CD8-positive, alpha-beta memory T cell (primary cell): ENCODE measurements at places on chromosomes 4 and X. TPM values are rescaled to one million over a fixed set of nuclear protein-coding genes. Genes with fewer than 3 reads are reported as not detected.

Gene NSG1
- 15.1 TPM for total RNA-seq

- no peaks in the 10 kb centered on the region for H3K4me1 ChIP-seq
- DNase-seq: no peak
- H3K36me3 ChIP-seq: no peaks in the 10 kb centered on the region
- no peak overlapping the region for H3K4me3 ChIP-seq
These were observed 18.8 kb upstream of the DSPP start for GRCh38 chr4:87589531-87589930.

Gene HMGB2
- 342 TPM for total RNA-seq

GRCh38 chr4:139633661-139634060 is 32.0 kb upstream of the MGST2 start:
- H3K4me1 ChIP-seq: no peaks in the 10 kb centered on the region
- H3K27me3 ChIP-seq: no peaks in the 10 kb centered on the region
- no peaks in the 10 kb centered on the region for H3K36me3 ChIP-seq

GRCh38 chrX:150164971-150165600 is 198.0 kb upstream of the MAMLD1 start:
- no peaks in the 10 kb centered on the region for H3K36me3 ChIP-seq
- no peak for DNase-seq
- H3K27me3 ChIP-seq: no peaks in the 10 kb centered on the region
- no peak overlapping the region for H3K27ac ChIP-seq

Gene KLF8
- 1.5 TPM for total RNA-seq

Gene CNKSR2
- 5.8 TPM for total RNA-seq

Gene UGT2A3
- total RNA-seq: not detected

DNA sequence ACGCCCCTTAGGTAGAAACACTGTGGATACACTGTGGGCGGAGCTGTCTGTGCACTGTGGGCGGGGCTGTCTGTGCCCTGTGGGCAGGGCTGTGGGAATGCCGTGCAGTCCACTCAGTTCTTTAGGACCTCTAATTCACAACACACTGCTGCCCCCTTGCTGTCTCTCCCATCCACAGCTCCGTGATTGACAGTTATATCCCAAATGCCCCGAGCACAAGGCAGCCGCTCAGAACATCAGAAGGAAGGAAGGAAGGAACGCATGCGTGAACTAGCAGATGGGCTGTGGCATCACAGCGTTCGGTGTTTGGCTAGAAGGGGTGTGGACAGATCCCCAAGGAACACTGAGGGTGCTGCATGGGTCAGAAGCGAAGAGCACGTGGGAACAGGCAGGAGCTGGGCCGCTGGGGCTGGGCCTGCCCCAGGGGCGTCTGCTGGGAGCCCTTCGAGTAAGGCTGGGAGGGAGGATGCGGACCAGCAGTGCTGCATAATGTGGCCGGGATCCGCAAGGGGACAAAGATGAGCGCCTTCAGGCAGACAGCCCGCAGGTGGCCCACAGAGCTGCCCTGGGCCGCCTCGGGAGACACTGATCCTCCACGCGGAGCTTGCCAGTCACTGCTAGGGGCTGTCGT is 29.8 kb downstream of the ACOX3 start:
- no peak overlapping the region for H3K27ac ChIP-seq
- no peak for DNase-seq
- H3K27me3 ChIP-seq: no peaks in the 10 kb centered on the region
- peaks cover 11% of the 10 kb centered on the region for H3K4me1 ChIP-seq
- H3K36me3 ChIP-seq: peaks cover 12% of the 10 kb centered on the region

Gene RBM47
- total RNA-seq: 1.4 TPM

Gene SLC9B1
- 1.7 TPM for total RNA-seq

DNA sequence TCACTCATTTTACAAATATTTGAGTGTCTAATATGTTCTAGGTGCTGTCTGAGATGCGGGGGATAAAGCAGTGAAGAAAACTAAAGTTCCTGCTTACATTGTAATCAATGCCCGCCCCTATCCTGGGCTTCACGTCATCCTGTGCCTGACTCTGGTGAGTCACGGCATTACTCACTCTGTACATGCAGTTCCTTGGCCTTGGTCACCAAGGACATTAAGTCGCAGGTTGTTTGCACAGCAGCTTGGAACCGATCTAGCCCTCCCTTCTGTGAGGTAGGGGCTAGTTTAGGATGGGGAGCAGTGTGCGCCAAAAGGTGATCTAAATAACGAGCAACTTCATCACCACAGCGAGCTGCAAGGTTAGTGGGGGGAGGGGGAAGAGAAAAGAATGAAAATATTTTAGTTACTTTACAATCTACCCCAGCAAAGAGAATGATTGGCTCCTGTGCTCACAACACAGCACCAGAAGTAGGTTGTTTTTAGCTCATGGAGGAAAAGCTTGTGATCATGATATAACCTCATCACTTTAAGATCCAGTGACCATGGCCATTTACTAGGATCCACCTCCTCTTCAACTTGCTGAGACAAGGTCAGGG is 48.0 kb upstream of the HDAC8 start:
- H3K4me3 ChIP-seq: no peak overlapping the region
- no peaks in the 10 kb centered on the region for H3K36me3 ChIP-seq
- no peaks in the 10 kb centered on the region for H3K4me1 ChIP-seq
- no peaks in the 10 kb centered on the region for H3K27me3 ChIP-seq

DNA sequence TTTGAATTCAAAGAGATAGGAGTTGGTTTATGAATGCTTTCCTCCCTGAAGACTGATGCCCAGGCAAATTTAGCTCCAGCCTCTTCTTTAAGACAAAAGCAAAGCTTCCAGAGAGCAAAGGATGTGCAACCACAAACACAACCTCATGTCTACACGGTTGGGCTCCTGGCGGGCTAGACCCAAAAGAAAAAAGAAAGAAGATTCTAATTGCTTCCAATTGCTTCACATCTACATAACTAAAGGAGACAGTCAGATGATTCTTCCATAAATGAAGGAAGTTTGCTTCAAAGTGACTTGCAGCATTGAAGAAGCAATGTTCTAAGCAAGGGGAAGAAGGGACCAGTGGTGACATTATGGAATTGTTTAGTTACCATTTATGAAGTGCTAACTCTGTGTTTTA is 1603.0 kb upstream of the TENM3 start:
- no peak for DNase-seq
- H3K4me1 ChIP-seq: no peaks in the 10 kb centered on the region

Gene RGN
- total RNA-seq: not detected

DNA sequence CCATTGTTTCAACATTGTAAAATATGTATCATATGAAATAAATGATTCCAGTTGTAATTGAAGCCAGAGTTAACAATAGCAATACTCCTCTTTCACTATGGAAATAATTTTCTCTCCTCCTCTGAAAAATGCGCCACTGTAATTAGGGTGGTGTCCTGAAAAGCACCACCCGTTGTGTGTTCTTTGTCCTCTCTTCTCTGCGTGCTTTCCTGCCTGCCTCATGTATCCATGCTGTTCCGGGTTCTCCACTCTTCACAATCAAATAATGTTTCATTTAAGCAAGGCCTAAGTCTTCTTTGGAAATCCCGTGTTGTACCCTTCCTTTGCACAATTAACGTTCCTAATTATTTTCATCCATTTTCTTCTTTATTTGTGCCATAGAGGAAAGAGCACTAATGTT is 293.3 kb downstream of the ADGRL3 start:
- no peaks in the 10 kb centered on the region for H3K27me3 ChIP-seq
- no peaks in the 10 kb centered on the region for H3K4me1 ChIP-seq
- no peak for DNase-seq
- H3K36me3 ChIP-seq: no peaks in the 10 kb centered on the region

- H3K4me1 ChIP-seq: no peaks in the 10 kb centered on the region
- no peaks in the 10 kb centered on the region for H3K36me3 ChIP-seq
- H3K4me3 ChIP-seq: no peak overlapping the region
These were observed 9.1 kb downstream of the IL13RA1 start for GRCh38 chrX:118736394-118737010.

DNA sequence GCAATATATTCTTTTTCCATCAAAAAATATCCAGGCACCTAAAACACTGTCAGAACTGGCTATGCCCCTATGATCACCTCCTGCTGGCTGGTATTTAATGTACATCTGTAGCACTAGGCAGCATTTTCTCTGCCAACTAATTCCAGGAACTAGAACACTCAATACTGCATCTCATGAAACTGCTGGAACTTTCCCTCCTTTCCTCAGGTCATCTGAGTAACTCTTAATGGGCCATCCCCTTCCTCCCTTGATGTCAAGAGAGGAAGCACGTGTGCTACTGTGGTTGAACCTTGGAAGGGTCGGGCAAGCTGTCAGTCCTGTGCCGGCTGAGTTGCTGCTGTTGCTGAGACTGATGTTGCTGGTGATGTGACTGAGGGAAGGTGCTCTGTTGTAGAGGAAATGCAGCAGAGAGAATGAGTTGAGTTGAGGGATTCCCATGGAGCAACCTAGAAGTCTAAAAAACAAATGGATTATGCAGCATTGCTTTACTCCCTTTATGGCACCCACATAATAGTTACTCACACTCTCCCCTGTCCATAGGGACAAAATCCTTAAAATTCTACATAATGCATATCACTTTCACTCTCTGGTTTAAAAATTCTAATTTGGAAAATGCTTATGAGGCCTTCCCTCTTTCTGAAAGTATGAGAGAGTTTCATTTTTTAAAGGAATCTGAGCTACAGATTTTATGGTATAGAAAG is 39.5 kb downstream of the TMEM165 start:
- H3K27ac ChIP-seq: no peak overlapping the region
- no peak overlapping the region for H3K4me3 ChIP-seq
- H3K36me3 ChIP-seq: no peaks in the 10 kb centered on the region
- no peak for DNase-seq
- H3K27me3 ChIP-seq: no peaks in the 10 kb centered on the region

Gene CT83
- total RNA-seq: not detected

GRCh38 chr4:129111919-129112318 is 16.0 kb downstream of the C4orf33 start:
- no peak overlapping the region for H3K27ac ChIP-seq
- no peaks in the 10 kb centered on the region for H3K4me1 ChIP-seq
- no peak overlapping the region for H3K4me3 ChIP-seq

DNA sequence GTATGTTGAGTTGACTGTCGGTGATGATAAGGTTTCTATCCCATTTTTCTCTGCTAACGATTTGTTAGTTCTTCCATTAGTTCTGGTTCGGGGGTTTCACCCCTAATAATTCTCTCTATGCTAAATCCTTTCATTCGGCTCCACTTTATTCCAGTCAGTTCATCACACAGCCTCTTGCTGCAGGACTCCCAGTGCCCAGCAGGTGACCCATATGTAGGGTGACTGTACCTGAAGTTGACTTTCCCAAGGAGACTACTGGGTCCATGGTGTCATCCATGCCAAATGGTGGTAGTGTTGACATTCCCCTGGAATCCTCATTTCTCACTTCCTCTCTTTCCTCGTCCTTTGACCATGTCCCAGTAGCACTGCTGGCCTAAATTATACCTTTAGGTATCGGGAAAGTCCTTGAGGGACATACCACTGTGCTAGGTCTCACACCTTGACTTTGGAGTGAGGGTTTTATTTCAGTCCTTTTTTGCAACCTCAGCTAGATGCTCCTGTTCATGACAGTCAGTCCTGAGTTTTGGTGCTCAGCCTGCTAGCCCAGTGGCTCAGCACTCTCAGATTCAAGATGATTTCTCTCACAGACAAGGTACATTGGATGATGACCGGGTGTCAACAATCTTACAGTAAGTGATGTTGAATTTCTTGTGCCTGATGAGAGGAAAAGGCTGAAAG is 105.1 kb upstream of the ARHGAP24 start:
- no peak overlapping the region for H3K4me3 ChIP-seq
- H3K27ac ChIP-seq: no peak overlapping the region
- no peak for DNase-seq
- H3K27me3 ChIP-seq: no peaks in the 10 kb centered on the region
- H3K4me1 ChIP-seq: no peaks in the 10 kb centered on the region

Gene AMOT
- 1.5 TPM for total RNA-seq

Gene DMP1
- not detected for total RNA-seq

Gene ARHGEF6
- total RNA-seq: 27.0 TPM

GRCh38 chr4:109764789-109765402 is 35.0 kb upstream of the PLA2G12A start:
- no peaks in the 10 kb centered on the region for H3K27me3 ChIP-seq
- H3K27ac ChIP-seq: peak overlapping the region; percentile 43
- DNase-seq: no peak
- H3K36me3 ChIP-seq: no peaks in the 10 kb centered on the region
- H3K4me3 ChIP-seq: no peak overlapping the region

Gene SPOCK3
- not detected for total RNA-seq

Gene ARR3
- not detected for total RNA-seq

Gene MYOZ2
- not detected for total RNA-seq

Gene HMGN5
- 1.2 TPM for total RNA-seq

DNA sequence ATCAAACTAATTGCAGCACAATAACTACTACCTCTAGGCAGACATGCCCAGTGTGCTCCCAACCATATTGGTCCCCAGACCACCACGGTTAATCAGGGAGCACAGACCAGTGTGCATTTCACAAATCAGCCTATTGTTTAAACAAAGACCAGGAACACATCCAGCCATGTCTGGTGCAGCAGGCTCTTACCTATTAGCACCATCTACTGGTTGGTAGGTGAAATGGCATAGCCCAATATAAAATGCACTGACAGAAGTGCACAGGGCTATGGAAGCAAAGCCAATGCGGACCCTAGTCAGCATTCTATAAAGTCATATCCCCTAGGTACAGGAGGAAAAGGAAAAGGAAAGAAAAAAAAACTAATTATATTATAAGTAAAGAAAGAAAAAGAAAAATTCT is 15.5 kb upstream of the CYLC1 start:
- H3K36me3 ChIP-seq: no peaks in the 10 kb centered on the region
- H3K4me1 ChIP-seq: no peaks in the 10 kb centered on the region
- no peak overlapping the region for H3K4me3 ChIP-seq
- no peaks in the 10 kb centered on the region for H3K27me3 ChIP-seq
- no peak overlapping the region for H3K27ac ChIP-seq

Gene NAT8L
- 0.42 TPM for total RNA-seq

DNA sequence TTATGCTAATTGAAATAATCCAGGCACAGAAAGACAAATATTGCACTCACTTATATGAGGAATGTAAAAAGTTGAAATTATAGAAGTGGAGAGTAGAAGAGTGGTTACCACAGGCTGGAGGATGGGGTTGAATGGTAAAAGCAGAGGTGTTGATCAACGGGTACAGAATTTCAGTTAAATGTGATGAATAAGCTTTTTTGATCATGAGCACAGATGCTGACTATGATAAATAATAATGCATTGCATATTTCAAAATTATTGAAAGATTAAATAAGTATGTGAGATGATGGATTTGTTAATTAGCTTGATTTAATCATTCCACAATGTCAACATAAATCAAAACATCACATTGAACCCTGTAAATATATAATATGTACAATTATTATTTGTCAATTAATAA is 213.1 kb downstream of the DCAF12L2 start:
- no peaks in the 10 kb centered on the region for H3K36me3 ChIP-seq
- no peak overlapping the region for H3K4me3 ChIP-seq
- H3K27me3 ChIP-seq: no peaks in the 10 kb centered on the region
- no peak for DNase-seq

GRCh38 chrX:21711129-21711847 is 46.6 kb downstream of the SMPX start:
- DNase-seq: no peak
- no peaks in the 10 kb centered on the region for H3K27me3 ChIP-seq
- H3K4me3 ChIP-seq: no peak overlapping the region
- no peaks in the 10 kb centered on the region for H3K36me3 ChIP-seq
- H3K4me1 ChIP-seq: no peaks in the 10 kb centered on the region

GRCh38 chr4:6217716-6218381 is 17.5 kb upstream of the JAKMIP1 start:
- no peak for DNase-seq
- H3K27ac ChIP-seq: no peak overlapping the region
- no peaks in the 10 kb centered on the region for H3K36me3 ChIP-seq
- H3K4me1 ChIP-seq: no peaks in the 10 kb centered on the region

GRCh38 chr4:168710353-168710946 is 213.6 kb downstream of the PALLD start:
- H3K27me3 ChIP-seq: no peaks in the 10 kb centered on the region
- no peak overlapping the region for H3K4me3 ChIP-seq
- no peaks in the 10 kb centered on the region for H3K36me3 ChIP-seq
- H3K4me1 ChIP-seq: no peaks in the 10 kb centered on the region
- no peak overlapping the region for H3K27ac ChIP-seq
- no peak for DNase-seq

Gene NKAP
- total RNA-seq: 11.7 TPM
